ENCODE measurements at places on chromosomes 7 and 10.

GRCh38 chr10:119252051-119252465 lies 44.7 kb downstream of the GRK5 start:
- peak; percentile 48 for DNase-seq

DNA sequence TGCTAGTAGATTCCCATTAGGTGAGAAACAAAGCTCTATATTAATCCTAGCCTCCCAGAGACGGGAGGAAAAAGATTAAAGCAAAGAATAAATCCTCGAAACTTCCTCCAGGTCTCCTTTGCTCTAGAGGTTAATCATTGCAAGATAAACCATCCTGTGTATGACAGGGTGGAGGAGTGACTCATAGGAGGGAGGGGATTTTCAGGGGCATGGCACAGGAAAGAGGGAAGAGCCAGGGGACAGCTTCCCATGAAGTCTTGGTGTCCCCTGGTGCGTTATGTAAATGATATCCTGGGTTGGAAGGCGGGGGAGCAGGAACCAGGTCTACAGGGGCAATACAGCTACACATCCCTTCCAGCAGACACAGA lies 780 bp downstream of the CYP3A5 start:
- peak; percentile 70 for DNase-seq

GRCh38 chr10:29189256-29189655 lies 99.6 kb upstream of the LYZL1 start:
- DNase-seq: peak; percentile 62

GRCh38 chr10:69780077-69780476 lies 21.6 kb upstream of the COL13A1 start:
- no peak for DNase-seq

- no peak for DNase-seq
Measured at GRCh38 chr7:134640842-134641715, 5.6 kb upstream of the BPGM start.

DNA sequence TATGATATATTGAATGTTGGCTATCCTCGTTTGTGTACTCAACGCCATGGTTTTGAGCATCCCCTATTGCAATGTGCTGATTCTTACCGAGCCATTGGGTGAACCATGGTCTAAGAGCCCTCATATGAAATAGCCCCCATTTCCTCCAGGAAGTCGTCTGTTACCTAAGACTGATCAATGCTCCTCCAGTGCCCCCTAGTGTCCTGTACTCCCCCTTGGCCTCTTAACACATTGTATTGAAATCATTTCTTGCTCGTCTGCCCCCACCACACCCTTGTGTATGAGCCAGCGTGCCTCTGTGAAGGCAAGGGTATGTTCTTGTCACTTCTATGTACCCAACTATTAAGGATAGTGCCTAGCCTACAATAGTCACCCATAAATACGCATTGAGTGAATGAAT lies 11.2 kb upstream of the SLC35B4 start:
- peak; percentile 75 for DNase-seq
